ENCODE measurements at places on chromosomes 11 and 22. TPM values are rescaled to one million over a fixed set of nuclear protein-coding genes. Genes with fewer than 3 reads are reported as not detected.

GRCh38 chr11:31702966-31703365 is 108.2 kb downstream of the PAX6 start:
- DNase-seq = no peak

DNA sequence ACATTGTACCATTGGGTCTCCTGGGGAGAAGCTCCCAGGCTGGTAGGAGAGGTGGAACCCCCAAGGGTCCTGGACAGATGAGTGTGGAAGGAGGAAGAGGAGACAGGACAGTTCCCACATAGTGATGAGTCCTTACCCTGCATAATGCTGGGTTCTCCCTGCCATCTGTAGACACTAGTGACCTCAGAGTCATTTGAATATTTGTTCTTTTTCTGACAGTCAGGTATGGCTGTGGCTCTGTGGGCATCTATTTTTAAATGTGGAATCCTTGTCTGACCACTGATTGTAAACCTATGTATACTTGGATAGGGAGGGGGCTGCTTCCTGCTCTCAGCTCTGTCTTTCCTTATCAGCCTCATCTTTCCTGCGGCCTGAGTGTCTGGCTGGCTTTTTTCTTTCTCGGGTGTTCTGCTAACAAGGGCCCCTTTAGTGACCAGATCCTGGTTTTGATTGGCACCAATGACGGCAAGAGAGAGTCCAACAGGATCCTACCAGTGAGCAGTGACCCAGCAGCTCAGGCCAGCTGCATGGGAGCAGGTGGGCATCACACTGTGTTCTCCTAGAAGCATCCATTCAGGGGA is 2.6 kb upstream of the SLC5A1 start:
- DNase-seq = no peak

DNA sequence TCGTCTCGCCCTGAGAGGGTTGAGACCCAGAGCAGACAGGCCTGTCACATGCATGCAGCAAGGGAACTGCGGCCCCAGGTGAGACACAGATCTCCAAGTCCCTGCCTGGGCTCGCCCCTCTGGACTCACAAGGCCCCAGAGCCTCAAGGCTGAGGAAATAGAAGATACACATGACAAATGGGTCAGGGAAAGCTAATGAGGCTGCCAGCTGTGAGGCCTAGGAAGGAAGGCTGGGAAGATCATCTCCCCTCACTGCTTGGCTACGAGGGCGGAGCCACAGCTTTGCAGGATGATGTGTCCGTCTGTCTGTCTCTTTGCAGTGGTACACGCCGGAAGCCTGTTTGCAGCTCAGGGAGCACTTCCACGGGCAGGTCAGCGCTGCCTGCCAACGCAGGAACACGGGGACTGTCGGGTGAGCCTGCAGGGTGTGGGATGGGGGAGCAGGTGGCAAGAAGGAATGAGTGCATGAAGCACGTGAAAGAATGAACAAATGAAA is 4.5 kb downstream of the RAB36 start:
- no peak for DNase-seq

DNA sequence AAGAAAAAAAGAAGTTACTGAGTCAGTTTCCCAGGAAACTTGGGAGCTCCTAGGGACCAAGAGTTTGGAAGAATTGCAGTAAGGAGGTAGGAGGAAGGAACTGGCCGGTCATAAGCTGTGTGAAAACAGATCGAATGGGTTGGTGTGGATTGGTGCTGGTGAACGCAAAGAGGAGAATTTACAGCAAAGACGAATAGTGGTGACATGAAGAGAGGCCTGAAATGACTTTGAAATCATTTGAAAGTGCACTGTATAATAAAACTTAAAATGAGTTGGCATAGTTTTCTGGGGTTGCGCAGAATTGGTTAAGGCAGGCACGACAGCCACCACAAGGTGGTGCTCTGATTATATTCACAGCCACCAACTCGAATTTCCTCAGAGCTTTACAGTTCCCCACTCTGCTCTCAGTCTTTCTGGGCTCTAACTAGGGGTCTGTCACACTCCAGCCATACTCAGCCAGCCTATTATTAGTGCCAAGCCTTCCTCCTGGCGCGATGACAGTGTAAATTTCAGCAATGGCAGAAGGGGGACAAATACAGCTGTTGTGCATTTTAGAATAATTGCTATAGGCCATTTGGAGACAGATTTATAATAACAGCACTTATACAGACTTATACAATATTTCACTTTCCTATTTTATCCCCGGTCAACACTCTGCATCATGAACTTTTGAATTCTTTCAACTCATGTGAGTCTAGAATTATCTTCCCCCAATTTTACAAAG is 8.3 kb upstream of the HTR3B start:
- DNase-seq = peak; percentile 42

The ACR gene
- not detected for total RNA-seq

The AGBL2 gene
- total RNA-seq = 8.1 TPM

GRCh38 chr11:63911440-63911839 is 5.5 kb downstream of the RCOR2 start:
- DNase-seq = no peak

Measured in CD4-positive, alpha-beta memory T cell (primary cell).